ENCODE measurements at places on chromosomes 7 and 10. TPM values are rescaled to one million over a fixed set of nuclear protein-coding genes. Genes with fewer than 3 reads are reported as not detected.

PRKRIP1 gene
- total RNA-seq, result 15.2 TPM

ANXA8 gene
- total RNA-seq, result 7.7 TPM

DEPP1 gene
- total RNA-seq, result 15.5 TPM

SEMA3C gene
- 570 TPM for total RNA-seq

ZCCHC24 gene
- 43.5 TPM for total RNA-seq

HTR5A gene
- total RNA-seq, result not detected

GIMAP7 gene
- 16.2 TPM for total RNA-seq

PIK3AP1 gene
- total RNA-seq, result 6.6 TPM

CDHR3 gene
- total RNA-seq, result 10.8 TPM

Measured in urinary bladder (tissue), 4 donors.